ENCODE measurements at places on chromosomes 4 and X.

DNA sequence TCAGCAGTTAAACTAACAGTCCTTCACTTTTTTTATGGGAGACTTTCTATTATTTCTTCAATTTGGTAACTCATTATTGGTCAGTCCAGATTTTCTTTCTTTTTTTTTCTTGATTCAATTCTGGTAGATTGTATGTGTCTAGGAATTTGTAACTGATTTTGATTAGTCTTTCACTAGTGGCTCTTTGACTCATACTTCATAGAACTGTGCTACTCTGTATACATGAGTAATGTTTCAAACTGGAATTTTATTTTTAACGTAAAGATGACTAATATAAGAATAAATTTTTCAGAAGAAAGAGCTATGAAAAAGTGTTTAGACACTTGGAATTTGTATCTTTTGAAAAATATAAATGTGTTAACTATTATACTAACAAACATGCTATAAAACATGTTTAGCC, 813.0 kb downstream of the TRAM1L1 start:
- H3K4me1 ChIP-seq, result no peaks in the 10 kb centered on the region
- no peak for DNase-seq
- H3K27ac ChIP-seq, result no peak overlapping the region
- H3K27me3 ChIP-seq, result no peaks in the 10 kb centered on the region
- H3K36me3 ChIP-seq, result no peaks in the 10 kb centered on the region
- H3K4me3 ChIP-seq, result no peak overlapping the region

GRCh38 chrX:42673301-42673810, 104.6 kb downstream of the PPP1R2C start:
- H3K27ac ChIP-seq, result no peak overlapping the region
- no peak for DNase-seq

DNA sequence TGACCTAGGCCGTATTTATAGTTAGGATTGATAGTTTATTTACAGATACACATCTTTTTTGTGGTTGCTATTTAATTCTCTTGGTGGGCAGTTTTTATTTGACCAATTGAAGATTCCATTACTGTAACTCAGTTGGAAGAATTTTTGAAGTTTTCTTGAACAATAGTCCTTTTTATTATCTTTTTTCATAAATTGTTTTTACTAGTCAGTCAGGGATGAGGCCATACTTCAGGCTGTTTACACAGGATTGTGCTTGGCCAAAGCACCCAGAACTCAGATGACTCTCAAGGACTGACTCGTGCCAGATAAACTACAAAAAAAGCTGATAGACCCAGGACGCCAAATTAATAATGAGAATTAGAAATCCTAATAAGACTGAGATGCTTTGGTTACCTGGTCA, 7.0 kb downstream of the HERC3 start:
- H3K4me3 ChIP-seq, result no peak overlapping the region
- no peak overlapping the region for H3K27ac ChIP-seq
- peaks cover 12% of the 10 kb centered on the region for H3K4me1 ChIP-seq

DNA sequence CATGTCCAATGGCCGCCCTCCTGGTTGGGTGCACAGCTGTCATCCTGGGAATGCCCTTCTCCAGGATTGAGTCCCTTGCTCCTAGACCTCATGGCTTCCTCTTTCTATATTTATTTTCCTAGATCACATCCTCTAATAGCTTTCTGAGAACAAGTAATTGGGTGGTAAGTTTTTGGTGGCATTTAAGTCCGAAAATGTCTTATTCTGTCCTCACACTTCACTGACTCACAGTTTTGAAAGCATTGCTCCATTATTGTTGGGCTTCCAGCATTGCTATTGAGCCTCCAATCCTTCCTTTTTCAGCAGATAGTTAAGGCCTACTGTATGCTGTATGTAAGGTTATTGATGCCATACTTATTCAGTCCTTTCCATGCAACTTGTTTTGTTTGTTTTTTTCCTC, 25.9 kb downstream of the PGM2 start:
- H3K27ac ChIP-seq, result no peak overlapping the region
- H3K27me3 ChIP-seq, result no peaks in the 10 kb centered on the region
- no peak overlapping the region for H3K4me3 ChIP-seq

DNA sequence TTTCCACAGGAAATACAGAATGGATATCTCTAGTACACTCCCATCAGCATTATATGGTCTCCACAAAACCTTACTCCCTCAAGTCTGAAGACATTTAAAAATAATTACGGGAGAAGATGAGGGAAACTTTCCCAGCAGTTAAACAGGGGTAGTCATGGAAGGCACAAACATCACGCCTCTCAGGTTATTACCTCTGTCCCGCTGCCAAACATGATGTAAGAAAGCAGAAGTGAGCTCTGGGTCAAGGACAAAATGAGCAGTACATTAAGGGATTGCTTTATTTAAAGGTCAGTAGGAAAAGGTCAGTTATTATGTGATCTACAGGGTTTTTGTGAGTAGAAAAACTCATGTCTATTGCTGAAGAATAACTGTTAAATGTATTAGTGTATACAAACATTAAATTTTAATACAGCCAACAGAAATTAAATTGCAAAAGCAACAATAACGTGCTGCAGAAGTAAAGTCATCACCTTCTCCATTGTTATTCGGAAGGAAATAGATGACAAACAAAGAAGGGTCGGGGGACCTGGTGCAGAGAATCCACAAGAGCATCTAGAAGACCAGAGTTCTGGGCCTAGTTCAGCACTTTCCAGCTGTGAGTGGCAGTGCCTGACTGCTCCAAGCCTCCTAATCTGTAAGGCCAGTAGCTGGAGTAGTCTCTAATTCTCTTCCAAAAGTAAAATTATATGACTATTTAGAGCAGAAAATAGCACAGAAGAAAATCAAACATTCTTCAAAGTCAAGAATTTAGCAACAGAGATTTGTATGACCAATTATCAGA, 171.2 kb downstream of the PPP3CA start:
- no peaks in the 10 kb centered on the region for H3K27me3 ChIP-seq
- H3K27ac ChIP-seq, result no peak overlapping the region
- no peaks in the 10 kb centered on the region for H3K4me1 ChIP-seq

GRCh38 chr4:87941537-87942392, 33.7 kb upstream of the SPP1 start:
- H3K27ac ChIP-seq, result no peak overlapping the region
- H3K4me1 ChIP-seq, result no peaks in the 10 kb centered on the region
- no peaks in the 10 kb centered on the region for H3K36me3 ChIP-seq
- no peak for DNase-seq
- H3K4me3 ChIP-seq, result no peak overlapping the region

DNA sequence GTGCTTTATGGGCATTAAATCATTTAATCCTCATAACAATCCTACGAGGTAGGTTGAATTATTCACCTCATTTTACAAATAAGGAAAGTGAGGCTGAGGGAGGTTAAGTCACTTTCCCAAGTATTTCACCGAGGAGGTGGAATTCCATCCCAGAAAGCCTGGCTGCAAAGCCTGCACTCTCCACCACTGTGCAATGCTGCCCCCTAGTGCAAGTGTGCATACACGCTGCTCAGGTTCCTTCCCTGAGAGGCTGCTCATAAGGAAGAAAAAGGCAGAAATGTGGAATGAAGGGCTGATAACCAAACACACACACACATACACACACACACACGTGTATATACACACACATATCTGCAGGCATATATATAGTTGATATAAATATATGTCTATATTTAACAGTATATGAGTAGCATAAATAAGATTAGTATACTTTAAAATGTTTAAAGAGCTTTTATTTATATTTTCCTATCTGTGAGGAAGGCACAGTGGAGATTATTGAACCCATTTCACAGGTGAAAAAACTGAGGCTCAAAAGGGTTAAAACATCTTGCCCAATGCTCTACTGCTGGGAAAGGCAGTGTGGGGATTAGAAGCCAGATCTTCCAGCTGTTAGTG, 714.5 kb upstream of the TENM3 start:
- H3K27ac ChIP-seq, result no peak overlapping the region
- DNase-seq, result no peak
- H3K27me3 ChIP-seq, result no peaks in the 10 kb centered on the region

DNA sequence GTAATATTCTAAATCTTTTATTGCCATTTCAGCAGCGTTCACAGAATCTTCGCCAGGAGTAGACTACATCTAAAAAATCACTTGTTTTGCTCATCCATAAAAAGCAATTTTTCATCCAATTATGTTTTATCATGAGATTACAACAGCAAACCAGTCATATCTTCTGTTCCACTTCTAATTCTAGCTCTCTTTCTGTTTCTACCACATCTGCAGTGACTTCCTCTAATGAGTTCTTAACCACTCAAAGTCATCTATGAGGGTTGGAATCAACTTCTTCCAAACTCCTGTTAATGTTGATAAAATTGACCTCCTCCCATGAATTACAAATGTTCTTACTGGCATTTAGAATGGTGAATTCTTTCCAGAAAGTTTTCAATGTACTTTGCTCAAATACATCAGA, 174.4 kb upstream of the BRWD3 start:
- H3K4me1 ChIP-seq, result no peaks in the 10 kb centered on the region
- no peak for DNase-seq
- no peak overlapping the region for H3K27ac ChIP-seq
- no peaks in the 10 kb centered on the region for H3K36me3 ChIP-seq
- no peak overlapping the region for H3K4me3 ChIP-seq
- H3K27me3 ChIP-seq, result no peaks in the 10 kb centered on the region

DNA sequence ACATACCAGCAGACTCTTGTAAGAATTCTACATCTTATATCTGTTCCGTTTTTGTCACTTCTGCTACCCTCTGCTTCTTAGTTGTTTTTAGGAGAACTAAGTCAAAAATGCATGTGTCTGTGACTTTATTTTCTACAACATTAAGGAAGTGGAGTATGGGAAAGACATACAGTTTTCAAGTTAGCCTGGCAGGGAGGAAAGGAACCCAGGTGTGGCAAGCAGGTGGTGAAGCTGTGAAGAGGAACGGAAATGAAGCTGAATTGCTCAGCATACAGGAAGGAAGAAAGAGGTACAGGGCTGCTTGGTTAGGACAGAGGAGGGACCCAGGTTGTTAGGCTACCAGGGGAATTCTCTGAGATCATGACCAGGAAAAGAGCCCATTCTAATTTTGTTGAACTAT, 9.4 kb downstream of the GPRIN3 start:
- no peak overlapping the region for H3K27ac ChIP-seq
- H3K4me3 ChIP-seq, result no peak overlapping the region
- DNase-seq, result peak; percentile 62
- H3K4me1 ChIP-seq, result peaks cover 58% of the 10 kb centered on the region
- H3K36me3 ChIP-seq, result no peaks in the 10 kb centered on the region
- H3K27me3 ChIP-seq, result peaks cover 7% of the 10 kb centered on the region

GRCh38 chr4:151527699-151528098, 118.7 kb downstream of the FHIP1A start:
- H3K4me3 ChIP-seq, result no peak overlapping the region
- no peak overlapping the region for H3K27ac ChIP-seq
- no peak for DNase-seq
- H3K27me3 ChIP-seq, result no peaks in the 10 kb centered on the region
- H3K36me3 ChIP-seq, result no peaks in the 10 kb centered on the region

DNA sequence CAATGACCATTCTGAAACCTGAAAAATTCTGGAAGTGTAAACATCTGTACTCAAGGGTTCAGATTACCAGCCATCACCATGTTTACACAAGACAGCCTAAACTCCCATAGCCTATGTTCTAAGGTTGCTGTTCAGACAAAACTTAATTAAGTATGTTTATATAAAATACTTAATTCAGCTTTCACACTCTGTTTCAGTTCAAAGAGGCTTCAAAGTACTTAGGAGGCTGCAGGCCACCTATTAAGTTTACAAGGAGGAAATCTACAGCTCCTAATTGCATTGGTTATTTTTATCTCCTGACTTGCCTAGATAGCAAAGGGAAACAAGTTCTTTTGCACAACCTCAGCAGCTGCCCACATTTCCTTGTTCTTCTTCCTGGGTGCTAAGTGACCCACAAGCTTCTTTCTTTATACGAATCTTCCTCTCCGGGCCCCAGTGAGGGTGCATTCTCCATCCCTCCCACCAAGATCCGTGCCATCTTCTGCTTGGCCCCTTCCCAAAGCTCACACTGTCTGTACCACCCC, 2.0 kb downstream of the GAK start:
- H3K27me3 ChIP-seq, result no peaks in the 10 kb centered on the region
- peak overlapping the region; percentile 2 for H3K27ac ChIP-seq
- H3K36me3 ChIP-seq, result peaks cover 14% of the 10 kb centered on the region
- DNase-seq, result no peak

- no peak overlapping the region for H3K4me3 ChIP-seq
- no peaks in the 10 kb centered on the region for H3K36me3 ChIP-seq
- H3K27ac ChIP-seq, result no peak overlapping the region
- H3K27me3 ChIP-seq, result no peaks in the 10 kb centered on the region
Measured at GRCh38 chrX:149699761-149700160, 12.1 kb upstream of the MAGEA11 start.

DNA sequence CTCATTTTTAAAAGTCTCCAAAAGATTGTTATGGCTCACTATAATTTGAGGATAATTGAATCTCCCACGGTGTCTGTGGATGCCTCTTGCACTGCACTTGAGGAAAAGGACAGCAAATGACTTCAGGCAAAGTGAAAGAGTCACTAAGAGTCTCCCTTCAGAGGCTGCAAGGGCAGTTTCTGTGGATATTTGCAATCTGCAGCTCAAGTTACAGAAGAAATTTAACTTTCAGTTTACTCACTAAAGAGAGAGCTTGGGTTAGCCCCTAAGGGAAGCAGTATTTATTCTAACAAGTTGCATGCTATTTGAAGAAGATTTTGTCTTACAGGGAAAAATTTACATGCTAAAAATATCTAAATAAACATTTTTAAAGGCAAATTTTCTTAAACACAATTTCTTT, 912.0 kb upstream of the TENM3 start:
- DNase-seq, result no peak
- no peak overlapping the region for H3K27ac ChIP-seq
- no peaks in the 10 kb centered on the region for H3K36me3 ChIP-seq
- H3K27me3 ChIP-seq, result no peaks in the 10 kb centered on the region
- no peak overlapping the region for H3K4me3 ChIP-seq

DNA sequence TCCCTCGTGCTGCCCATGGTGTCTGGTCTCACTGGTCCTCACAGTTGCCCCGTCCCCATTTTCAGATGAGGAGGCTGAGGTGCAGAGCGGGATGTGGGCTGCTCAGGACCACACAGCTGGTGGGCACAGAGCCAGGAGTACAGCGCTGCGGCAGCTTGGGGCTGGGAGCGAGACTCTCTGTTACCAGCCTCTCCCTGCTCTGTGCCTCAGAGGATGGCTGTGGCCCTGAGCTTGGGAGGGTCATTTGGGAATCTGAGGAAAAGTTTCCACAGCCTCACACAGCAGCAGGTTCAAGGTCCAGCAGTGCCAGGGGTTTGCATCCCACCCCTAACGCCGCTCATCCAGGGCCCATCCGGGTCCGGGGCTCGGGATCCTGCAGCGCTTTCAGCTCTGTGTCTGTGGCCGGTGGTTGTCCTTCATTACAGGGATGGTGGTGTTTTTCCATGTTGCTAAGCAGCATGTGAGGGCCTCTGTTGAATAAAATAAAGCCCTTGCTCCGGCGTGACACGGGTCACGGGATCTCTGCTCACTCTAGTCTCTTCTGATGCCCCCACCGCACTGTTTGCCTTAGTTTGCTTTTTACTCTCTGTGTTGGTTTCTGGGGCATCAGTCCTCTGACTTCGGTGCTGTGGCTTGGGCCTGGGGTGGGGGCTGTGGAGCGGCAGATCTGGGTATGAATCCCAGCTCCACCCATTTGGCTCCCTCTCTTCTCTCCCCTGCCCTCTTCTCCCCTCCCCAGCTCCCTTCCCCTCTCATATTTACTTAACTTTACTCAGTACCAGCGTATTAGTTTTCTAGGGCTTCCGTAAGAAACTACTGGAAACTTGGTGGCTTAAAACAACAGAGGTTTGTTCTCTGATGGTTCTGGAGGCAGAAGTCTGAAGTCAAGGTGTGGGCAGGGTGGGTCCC, 6.5 kb downstream of the WFS1 start:
- DNase-seq, result no peak
- no peaks in the 10 kb centered on the region for H3K27me3 ChIP-seq
- peaks cover 10% of the 10 kb centered on the region for H3K4me1 ChIP-seq
- H3K36me3 ChIP-seq, result no peaks in the 10 kb centered on the region
